Activated CD8-positive, alpha-beta T cell treated with anti-CD3 and anti-CD28 coated beads for 36 hours (primary cell): ENCODE measurements at places on chromosomes 5 and 9. TPM values are rescaled to one million over a fixed set of nuclear protein-coding genes. Genes with fewer than 3 reads are reported as not detected.

Gene GRXCR2
- not detected for total RNA-seq

Gene PRUNE2
- total RNA-seq, result 0.72 TPM

Gene GPRIN1
- 2.0 TPM for total RNA-seq

Gene JAK2
- 28.4 TPM for total RNA-seq

Gene MFAP3
- total RNA-seq, result 10.0 TPM

Gene NUTM2G
- not detected for total RNA-seq

Gene IL5
- 1.7 TPM for total RNA-seq

Gene RAB24
- total RNA-seq, result 26.6 TPM

Gene IZUMO3
- total RNA-seq, result not detected

Gene ZFP37
- 1.4 TPM for total RNA-seq

Gene TMED7
- 39.9 TPM for total RNA-seq

Gene NRG2
- not detected for total RNA-seq

Gene TAS2R1
- total RNA-seq, result not detected

Gene SGCD
- total RNA-seq, result not detected

Gene FOXI1
- not detected for total RNA-seq

Gene MARCHF3
- 6.1 TPM for total RNA-seq

Gene ALDH7A1
- 4.8 TPM for total RNA-seq

Gene KCNV2
- total RNA-seq, result not detected

Gene PGGT1B
- total RNA-seq, result 37.7 TPM

Gene PWWP2A
- 17.5 TPM for total RNA-seq

Gene ARHGEF39
- 19.9 TPM for total RNA-seq
